ENCODE measurements at places on chromosomes 7 and 10.

- no peak for DNase-seq
These were observed 22.6 kb upstream of the TSPAN13 start for GRCh38 chr7:16730937-16731336.

- DNase-seq: no peak
These were observed 15.3 kb upstream of the LRRC61 start for GRCh38 chr7:150307904-150308303.

- peak; percentile 53 for DNase-seq
These were observed 117.4 kb downstream of the INPP5A start for GRCh38 chr10:132654708-132655661.

DNA sequence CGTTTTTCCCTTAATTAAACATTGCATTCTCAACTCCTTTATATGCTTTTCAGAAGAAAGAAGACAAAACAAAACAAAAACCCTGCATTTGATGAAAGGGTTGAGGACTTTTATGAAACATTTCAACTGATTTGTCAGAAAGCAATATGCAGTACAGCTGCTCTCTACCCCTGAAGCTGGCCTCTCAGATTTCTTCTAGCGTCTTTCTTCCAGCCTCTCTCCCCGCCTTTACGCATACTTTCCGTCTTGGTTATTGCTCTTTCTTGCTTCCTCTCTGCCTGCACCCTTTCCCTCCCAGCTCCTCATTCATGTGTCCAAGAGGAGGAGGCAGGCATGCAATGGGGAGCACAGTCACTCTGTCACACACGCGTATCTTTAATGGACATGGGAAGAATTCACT is 91.0 kb upstream of the COL1A2 start:
- DNase-seq: no peak

GRCh38 chr7:46811529-46811928 is 770.4 kb downstream of the TNS3 start:
- DNase-seq: no peak

- DNase-seq: no peak
These were observed 141.9 kb downstream of the ADK start for GRCh38 chr10:74292871-74293427.

- DNase-seq: no peak
These were observed 111.3 kb upstream of the ASAH2 start for GRCh38 chr10:50362547-50363125.

- DNase-seq: peak; percentile 58
These were observed 811 bp downstream of the RGS10 start for GRCh38 chr10:119541459-119542356.

DNA sequence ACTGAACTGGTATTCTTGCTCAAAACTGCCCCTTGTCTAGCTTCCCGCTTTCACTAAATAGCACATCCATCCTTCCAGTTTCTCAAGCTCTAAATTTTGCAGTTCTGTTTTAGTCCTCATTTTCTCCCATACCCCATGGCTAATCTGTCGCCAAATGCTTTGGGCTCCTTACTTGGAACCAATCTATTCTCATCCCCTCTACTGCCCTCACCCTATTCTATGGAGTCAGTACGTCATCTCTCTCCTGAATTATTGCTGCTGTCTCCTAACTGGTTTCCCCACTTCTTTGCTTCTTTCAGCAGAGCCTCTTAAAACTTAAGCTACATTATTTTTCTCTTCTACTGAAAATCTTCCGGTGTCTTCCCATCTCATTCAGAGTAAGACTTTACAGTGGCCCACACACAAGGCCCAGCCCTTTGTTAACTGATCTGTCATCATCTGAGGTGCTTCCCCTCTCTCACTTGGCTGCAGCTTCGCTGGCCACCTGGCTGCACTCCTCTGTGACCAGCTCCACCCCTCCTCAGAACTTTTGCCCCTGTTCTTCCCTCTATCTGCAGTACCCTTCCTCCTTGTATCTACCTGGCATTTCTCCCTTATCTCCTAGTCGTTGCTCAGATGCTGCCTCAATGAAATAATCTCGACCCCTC is 9.9 kb downstream of the STARD3NL start:
- DNase-seq: no peak

GRCh38 chr7:98286093-98286539 is 4.6 kb downstream of the BRI3 start:
- DNase-seq: no peak

DNA sequence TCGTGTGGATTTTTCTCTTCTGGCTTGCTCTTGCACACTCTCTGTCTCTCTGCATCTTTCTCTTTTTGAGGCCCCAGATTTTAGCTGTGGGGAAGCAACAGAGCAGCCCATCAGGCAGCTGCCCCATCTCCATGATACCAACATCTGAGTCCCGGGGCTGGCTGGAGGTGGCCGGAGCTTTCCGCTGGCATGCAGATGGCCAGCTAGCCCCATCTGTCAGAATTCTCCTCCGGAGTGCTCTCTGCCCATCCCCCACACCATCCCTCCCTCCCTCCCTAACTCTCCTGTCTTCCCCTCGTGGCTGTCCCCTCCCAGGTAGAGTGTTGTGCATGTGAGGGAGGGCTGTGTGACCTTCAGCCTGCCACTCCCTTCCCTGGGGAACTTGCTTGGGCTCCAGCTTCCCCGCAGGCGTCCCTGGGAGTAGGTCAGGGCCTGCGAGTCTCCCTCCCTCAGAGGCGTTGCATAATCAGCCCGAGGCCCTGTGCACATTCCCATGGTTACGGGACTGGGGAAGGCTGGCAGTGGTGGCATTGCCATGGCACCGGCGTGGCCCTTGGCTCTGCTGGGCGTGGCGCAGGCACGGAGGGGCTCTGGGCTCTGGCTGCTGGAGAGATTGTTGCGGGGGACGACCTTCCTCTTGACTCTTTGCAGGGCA is 24.7 kb downstream of the GHRHR start:
- no peak for DNase-seq

- DNase-seq: no peak
These were observed 53.3 kb upstream of the ANLN start for GRCh38 chr7:36336390-36336789.

DNA sequence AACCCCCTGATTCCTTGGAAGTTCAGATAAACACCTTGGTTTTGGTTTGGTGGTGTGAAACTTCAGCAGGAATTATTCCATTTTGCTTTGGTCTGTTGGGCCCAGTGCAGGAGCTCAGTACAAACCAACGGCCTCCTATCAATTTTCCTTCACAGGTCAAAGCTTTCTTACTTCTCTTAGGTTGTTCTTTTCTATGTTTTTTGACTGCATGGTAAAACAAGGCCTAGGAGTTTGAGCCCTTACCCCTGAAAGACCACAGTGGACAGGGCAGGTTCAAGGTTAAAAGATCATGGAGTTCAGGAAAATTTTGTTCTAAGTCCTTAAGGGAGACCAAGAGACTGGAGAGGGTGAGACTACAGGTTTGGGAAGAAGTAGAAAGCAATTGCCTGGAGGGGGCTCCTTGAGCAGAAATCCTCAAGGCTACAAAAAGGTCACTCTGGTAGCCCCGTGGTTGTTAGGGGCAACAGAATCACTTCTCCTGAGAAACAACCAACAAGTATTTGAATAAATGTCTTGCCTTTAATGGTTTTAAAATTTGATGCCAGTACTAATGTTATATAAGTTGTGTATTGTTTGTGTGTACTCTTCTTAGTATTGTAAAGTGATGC is 40.9 kb upstream of the FHIP2A start:
- no peak for DNase-seq

DNA sequence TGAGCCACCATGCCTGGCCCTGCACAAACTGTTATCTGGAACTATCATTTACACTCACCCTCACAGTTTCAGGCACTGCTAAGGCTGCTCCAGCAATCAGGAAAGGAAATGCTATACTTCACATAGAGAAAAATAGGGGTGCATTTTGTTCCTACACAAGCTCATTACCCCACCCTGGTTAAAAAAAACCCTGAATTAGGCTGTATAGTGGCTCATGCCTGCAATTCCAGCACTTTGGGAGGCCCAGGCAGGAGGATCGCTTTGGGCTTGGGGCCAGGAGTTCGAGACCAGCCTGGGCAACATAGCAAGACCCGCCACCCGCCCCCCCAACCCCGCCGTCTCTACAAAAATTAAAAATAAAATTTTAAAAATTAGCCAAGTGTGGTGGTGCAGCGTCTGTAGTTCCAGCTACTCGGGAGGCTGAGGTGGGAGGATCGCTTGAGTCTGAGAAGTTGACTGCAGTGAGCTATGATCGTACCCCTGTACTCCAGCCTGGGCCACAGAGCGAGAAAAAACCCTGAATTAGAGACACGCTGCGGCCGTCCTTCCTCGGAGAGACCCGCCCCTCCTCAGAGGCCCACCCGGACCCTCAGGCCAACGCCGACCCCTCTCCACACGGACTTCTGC is 539 bp downstream of the PTCD1 start:
- DNase-seq: no peak

GRCh38 chr7:108071551-108071950 is 58.6 kb downstream of the LAMB4 start:
- no peak for DNase-seq

DNA sequence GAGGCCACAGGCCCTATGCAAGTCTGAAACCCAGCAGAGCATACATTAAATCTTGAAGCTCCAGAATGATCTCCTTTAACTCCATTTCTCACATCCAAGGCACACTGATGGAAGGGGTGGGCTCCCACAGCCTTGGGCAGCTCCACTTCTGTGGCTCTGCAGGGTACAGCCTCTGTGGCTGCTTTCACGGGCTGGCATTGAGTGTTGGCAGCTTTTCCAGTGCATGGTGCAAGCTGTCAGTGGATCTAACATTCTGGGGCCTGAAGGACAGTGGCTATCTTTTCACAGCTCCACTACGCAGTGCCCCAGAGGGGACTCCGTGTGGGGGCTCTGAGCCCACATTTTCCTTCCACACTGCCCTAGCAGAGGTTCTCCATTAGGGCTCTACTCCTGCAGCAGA is 265.7 kb upstream of the MAGI2 start:
- no peak for DNase-seq

- DNase-seq: peak; percentile 19
These were observed at the start of gene HSPA12A for GRCh38 chr10:116742367-116743265. Gene HSPA12A, minus strand, starts transcription at chr10:116742566. Its CDS starts 97 bp downstream, at chr10:116742469.

GRCh38 chr10:74373059-74373458 is 222.0 kb downstream of the ADK start:
- DNase-seq: no peak

DNA sequence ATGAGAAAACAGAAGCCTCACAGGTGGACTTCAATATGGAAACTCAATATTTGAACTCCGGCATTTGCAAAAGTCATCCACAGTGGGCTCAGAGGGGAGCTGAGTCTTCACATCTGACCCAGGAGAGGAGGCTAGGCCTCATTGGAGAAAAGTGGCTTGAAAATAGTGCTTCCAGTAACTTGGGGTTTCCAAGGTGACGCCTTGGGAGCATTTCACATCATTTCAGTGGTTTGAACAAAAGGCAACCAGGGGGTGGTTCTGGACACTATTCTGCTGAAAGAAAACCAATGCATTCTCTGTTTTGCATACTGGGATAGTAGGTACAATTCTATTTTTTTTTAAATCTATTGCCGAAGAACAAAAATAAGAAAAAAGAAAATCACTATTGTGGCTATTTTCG is 599.2 kb upstream of the POM121L12 start:
- no peak for DNase-seq

DNA sequence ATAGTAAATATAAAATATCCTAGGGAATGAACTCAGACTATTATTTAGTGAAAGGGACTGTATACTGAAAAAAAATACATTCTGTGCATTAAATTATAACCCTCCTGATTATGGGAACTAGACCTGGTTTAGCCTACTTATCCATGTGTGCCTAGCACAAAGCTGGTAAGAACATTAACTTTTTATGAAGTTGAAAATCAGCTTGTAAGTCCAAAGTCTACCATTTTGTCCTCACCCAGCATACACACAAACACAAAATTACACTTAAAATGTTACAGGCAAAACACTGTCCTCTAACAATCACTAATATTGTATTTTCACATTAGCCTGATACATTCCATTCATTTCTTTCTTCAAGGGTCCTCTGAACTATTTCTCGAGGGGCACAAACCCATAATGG is 19.9 kb upstream of the NEBL start:
- no peak for DNase-seq

- DNase-seq: no peak
These were observed 225.7 kb downstream of the BAMBI start for GRCh38 chr10:28903063-28903462.

DNA sequence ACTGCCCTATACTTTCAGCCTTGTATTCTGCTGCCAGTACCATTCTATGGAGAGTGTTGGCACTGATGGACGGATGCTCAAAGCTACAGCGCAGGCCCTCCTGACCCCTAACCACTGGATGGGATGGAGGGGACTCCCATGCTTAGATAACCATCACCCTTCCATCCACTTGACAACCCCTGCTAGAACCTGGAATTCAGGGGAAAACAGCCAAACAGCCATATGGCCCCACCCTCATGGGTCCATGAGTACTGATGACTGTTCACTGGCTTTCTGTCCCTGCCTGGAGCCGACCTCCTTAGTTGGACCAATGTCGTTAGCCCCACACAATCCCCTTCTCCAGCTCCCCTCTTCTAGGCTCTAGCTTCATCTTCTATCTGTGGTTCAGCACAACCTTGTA is 16.2 kb downstream of the DUSP5 start:
- DNase-seq: no peak

DNA sequence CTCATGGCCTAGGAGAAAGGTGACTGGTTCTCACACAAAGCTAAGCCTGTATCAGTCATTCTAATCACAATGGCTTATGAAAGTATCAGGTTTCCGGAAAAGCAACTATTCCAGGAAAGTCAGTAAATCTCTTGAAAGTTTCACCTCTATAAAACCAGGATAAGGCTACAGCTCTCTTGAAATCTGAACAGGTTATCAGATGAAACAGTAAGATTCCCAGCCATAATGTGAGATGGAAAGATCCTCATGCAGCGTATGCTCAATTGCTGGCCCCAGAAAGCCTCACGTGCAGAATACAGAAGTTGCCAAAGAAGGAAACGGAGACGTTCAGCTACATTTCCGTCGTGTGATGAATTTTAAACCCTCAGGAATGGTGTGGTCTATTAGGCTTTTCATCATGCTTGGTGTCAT is 90.0 kb downstream of the PFKFB3 start:
- no peak for DNase-seq

DNA sequence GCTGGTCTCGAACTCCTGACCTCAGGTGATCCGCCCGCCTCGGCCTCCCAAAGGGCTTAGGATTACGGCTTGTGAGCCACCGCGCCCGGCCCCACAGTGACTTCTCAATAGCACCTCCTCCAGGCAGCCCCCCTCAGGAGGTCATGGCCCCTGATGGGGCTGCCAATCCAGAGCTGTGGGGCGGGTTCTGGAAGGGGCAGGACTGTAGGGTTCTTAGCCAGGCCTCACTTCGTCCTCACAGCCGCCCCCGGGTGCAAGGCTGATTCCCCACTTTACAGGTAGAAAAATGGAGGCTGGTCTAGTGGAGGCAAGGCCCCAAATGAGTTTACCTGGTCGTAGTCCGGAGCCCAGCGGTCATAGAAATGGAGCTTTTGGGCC is 638 bp downstream of the METTL27 start:
- no peak for DNase-seq

DNA sequence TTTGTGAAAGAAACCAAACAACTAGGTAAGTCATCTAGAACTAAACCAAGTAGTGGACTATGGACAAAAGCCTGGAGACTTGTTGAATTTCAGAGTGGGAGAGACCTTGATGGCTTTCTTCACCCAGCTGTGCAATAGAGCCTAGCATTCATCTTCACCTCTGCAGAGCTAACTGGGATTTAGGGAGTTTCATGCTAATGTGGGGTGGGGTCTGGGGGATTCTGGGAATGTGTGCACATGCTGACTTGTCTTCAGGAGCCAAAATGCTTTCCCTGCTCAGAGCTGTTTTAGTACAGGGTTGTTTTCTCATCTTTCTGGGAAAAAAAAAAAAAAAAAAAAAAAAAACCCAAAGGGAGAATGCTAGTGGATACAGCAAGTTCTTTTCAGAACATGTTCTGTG is 81.3 kb upstream of the ARHGAP21 start:
- no peak for DNase-seq
